C1 segment of cervical spinal cord (tissue), 14 donors: ENCODE measurements at places on chromosomes 5 and 9.

- no peak for DNase-seq
Measured at GRCh38 chr9:110116543-110116885, 91.4 kb downstream of the C9orf152 start.

DNA sequence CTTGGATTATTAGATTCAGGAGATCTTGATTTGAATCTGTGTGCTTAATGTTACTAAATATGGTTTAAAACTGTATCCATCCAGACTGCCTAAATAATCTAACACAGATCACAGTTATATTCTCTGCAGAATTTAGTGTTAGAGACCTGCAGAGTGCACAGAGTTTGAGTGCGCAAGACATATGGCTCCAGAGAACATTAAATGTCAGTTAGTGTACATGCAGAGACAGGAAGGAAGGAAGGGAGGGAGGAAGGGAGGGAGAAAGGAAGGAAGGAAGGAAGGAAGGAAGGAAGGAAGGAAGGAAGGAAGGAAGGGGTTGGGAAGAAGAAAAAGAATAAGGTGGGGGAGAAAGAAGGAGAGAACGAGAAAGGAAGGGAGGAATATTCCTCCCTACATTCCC is 210.0 kb upstream of the COX7C start:
- DNase-seq, result no peak

- DNase-seq, result no peak
Measured at GRCh38 chr9:138072897-138073296, 195.3 kb downstream of the CACNA1B start.

GRCh38 chr9:78133751-78134150 is 102.1 kb upstream of the CEP78 start:
- no peak for DNase-seq

DNA sequence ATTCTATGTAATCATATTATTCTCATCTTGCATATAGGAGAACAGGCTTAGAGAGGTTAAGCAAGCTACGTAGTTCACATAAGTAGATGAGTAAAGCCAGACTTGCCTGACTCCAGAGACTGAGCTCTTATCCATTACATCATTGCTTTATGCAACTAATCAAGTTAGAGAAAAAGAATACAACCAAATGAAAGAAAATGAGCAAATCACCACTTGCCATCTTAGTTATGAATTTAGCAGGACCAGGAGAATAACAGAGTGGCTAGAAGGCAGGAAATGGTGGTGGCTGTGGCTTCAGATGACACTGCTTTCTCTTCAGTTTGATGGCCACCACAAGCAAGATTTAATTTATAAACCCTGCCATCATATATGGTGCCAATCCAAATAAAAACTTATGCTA is 26.6 kb downstream of the POC5 start:
- no peak for DNase-seq

DNA sequence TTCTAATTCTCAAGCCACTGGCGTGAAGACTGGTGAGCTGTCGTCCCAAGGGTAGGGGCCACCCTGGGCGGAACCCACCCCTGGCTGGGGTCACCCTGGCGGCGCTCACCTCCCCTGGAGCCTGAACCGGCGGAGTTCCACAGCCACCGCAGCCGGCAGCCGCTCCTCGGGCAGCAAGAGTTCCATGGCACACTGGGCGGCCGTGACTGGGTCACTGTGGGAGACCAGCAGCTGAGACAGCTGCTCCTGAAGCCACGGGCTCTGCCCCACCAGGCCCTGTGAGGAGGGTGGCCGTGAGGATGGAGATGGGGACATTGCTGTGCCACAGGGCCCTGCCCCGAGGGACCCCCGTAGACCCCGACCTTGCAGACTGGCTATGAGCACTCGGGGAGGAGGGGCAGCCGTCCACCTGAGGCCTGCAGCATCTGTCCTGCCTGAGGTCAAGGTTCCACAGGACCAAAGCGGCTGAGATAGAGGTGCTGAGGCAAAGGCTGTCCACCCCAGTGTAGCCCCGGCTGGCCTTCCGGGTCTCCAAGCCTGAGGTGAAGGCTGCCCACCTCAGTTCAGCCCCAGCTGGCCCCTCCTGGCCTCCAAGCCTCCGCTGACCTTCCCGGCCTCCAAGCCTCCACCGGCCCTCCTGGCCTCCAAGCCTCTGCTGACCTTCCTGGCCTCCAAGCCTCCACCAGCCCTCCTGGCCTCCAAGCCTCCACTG is 50.6 kb upstream of the NRARP start:
- DNase-seq, result no peak

- DNase-seq, result no peak
Measured at GRCh38 chr5:32355686-32356085, 42.9 kb upstream of the MTMR12 start.

DNA sequence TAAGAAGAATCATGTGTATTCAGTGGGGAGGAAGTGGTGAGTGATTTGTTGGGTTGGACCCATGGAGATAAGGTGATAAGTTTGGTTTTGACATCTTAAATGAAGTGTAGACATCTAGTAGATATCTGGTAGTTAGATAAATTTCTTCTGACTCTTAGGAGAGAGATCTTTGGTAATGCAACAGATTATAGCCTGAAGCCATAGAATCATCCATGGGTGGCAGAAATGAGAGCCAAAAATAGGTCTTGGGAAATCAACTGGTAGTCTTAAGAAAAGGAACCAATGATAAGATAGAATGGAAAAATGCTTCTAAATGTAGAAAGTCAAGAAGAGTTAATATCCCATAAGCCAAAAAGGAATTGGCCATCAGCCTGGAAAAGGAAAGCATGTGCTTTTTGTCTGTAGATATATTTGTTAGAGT is 532.7 kb upstream of the GRAMD2B start:
- DNase-seq, result no peak

DNA sequence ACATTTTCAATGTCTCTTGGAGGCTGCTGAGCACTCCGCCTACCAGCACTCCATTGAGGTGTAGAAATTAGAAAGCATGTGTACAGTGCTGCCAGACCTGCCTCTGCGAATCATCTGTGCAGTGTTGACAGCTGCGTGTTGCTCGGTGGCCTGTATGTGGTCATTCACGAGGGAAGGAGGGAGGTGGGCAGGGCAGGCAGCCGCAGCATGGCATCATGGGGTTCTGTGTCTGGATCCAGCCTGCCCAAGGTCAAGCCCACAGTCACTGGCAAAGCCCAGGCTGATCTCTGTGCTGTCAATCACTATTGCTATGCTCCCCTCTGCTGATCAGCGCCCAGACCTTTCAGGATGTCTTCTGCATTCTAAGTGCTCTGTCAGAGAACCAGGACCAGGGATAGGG is 8.0 kb upstream of the PDZD2 start:
- DNase-seq, result no peak

GRCh38 chr5:1824903-1825841 is 24.0 kb downstream of the NDUFS6 start:
- DNase-seq, result no peak

- no peak for DNase-seq
Measured at GRCh38 chr9:126160067-126160853, 166.4 kb upstream of the MVB12B start.

DNA sequence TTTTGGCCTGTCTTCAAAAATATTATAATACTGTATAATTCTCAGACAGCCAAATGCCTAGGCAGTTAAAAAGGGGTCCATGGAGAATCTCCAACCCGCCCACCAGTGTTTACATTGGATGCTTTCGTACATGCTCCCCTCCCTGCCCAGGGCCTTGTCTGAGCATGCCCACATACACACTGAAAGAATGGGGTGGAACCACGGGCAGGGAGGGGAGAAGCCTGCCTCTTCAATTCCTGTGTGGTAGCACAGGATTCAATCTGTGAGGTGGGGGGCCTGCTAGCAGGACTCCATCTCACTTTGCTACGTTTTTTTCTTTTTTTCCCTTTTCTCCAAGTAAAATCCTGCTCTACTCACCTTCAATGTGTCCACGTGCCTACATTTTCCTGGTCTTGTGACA is 314.7 kb upstream of the GRAMD2B start:
- DNase-seq, result no peak

- DNase-seq, result no peak
Measured at GRCh38 chr9:110141227-110141793, 66.6 kb downstream of the C9orf152 start.

- no peak for DNase-seq
Measured at GRCh38 chr9:83449166-83449565, 89.0 kb downstream of the FRMD3 start.

DNA sequence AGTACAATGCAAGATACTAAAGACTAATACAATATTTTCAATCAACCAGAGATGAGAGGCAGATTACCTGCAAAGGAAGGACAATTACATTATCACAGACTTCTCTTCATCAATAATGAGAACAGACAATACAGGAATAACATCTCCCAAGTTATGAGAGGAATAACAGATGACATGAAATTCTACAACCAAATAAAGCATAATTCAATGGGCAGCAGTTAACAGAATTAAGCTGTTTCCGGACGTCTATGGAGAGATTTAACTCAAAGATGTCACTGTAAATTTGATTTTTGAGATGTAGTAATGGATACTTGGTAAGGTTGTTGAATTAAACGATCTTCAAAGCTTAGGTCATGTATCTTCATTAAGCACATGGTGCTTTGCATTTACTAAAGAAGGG is 19.8 kb upstream of the PARP8 start:
- no peak for DNase-seq

- no peak for DNase-seq
Measured at GRCh38 chr5:179866241-179867078, 7.8 kb upstream of the MRNIP start.

- no peak for DNase-seq
Measured at GRCh38 chr9:91045041-91045440, 243.4 kb downstream of the SYK start.

GRCh38 chr9:13491493-13492424 is 212.3 kb upstream of the MPDZ start:
- no peak for DNase-seq

DNA sequence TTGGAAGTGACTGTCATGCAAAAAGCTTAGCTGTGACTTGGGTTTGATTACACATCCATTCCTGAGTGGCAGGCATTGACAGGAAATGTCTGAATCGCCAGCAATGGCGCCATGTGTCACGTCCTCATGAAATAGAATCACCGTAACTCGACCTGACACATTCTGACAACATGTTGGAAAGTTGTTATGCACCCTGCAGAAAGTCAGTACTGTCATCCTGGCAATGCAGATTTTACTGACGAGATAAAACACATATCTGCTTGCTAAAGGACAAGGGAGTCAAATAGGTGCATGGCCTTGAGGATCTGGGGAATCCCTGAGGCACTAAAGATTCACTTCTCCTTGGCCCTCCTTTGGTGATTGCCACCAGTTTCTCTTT is 344.2 kb downstream of the SPATA31D1 start:
- DNase-seq, result no peak

DNA sequence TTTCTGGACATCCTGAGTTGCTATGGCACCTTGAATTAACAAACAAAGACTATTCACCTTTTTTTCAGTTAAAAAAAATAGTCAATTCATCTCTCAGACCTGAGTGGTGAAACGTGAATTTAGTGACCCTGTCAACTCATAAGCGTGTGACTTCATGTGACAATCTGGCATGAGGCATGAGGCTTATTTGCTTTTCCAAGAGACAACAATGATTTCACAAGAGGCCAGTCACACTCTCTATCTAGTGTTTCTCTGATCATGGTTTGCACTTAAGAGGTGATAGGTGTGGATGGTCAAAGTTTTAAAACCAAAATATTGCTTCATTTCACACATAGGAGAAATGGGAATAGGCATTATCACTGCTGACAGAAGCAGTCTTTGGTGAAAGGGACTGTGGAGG is 559.6 kb upstream of the ACO1 start:
- no peak for DNase-seq

DNA sequence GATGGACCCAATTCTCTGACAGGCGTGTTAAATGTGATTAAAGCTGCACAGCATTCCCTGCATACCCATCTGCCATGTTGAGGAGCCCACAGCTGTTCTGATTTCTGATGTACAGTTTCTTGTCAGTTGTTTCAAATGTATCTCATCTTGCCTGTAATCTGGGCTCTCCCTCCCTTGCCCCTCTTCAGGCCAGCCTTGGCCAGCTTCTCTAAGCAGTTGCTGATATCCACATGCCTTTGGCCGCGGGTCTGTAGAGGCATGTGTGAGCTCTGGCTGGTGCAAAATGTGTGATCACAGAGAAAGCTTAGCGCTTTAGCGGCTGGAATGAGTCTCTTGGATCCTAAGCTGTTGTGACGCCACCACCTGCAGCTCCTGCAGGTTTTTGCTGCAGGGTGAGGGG is 332.0 kb downstream of the MLLT3 start:
- no peak for DNase-seq

DNA sequence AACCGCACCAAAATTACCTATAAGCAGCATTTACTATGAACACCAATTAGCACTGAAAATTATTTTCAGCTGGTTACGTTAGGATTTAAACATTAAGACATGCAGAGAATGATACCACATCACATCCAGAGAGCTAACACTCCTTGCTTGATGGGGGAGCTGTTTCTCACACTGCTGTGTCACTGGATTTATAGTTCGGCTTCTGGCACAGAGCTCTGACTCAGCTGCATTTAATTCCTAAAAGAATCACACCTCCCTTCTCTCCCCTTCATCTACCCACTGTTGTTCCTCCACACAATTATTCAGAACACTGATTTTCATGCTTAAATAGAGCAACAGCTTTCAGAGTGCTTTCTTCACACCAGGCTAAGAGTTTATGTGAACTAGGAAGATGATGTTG is 82.6 kb upstream of the SV2C start:
- DNase-seq, result no peak

DNA sequence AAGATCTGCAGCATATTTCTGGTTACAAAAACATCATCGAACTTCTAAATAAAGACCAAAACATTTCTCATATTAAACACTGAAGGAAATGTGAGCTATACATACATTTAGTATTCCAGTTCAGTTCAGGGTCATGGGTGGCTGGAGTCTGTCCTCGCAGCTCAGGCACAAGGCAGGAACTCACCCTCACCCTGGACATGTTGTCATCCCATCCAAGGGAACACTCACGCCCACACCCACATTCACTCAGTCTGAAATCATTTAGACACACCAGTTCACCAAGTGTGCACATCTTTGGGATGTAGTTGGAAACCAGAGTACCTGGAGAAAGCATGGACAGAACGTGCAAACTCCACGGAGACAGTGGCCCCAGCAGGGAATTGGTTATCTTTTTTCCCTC is 481.0 kb downstream of the RASEF start:
- DNase-seq, result no peak

GRCh38 chr9:127277099-127277498 is 12.5 kb downstream of the GARNL3 start:
- DNase-seq, result no peak

DNA sequence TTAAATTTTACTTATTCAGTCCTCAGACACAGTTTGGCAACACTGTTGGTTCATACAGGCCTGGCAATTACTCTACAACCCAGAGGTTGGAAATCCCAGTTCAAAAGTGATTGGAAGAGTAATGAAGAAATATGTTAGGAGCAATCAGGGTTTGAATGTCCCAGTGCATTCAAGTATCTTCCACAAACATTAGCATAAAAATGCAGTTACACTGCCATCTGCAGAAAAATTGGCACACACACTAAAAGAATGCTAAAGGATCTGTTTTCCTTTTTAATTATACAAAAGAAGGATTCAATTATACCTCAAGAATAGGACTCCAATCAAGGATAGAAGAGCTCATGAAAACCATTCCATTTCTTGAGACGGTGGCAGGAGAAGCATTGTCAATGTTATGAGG is 130.2 kb downstream of the DNAH5 start:
- no peak for DNase-seq
